ENCODE measurements at places on chromosomes 6 and 20. TPM values are rescaled to one million over a fixed set of nuclear protein-coding genes. Genes with fewer than 3 reads are reported as not detected.

SRC gene
- 5.4 TPM for total RNA-seq

RAMACL gene
- 0.52 TPM for total RNA-seq

MAP7 gene
- 1.3 TPM for total RNA-seq

TPBG gene
- total RNA-seq: 0.14 TPM

ZSCAN9 gene
- 2.6 TPM for total RNA-seq

MYLK4 gene
- total RNA-seq: not detected

ARMC12 gene
- total RNA-seq: 1.2 TPM

HLA-DPB1 gene
- 39.0 TPM for total RNA-seq

DNA sequence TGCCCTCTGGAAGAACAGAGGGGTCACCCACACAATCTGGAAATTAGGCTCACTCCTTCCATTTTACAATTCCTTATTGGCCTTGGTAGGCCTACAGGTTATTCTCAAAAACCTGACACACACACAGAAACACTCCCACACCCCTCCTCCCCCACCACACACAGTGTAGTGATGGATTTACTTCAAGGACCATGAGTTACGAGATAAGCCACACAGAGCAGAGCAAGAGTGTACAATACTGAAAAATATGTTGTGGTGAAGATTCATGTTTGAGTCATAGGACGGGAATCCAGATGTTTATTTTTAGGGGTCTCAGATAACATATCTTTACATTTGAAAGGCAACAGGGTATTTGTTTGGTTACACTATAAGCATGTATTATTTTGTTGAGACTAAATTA is 291.9 kb downstream of the PLCB1 start:
- DNase-seq: no peak

DNA sequence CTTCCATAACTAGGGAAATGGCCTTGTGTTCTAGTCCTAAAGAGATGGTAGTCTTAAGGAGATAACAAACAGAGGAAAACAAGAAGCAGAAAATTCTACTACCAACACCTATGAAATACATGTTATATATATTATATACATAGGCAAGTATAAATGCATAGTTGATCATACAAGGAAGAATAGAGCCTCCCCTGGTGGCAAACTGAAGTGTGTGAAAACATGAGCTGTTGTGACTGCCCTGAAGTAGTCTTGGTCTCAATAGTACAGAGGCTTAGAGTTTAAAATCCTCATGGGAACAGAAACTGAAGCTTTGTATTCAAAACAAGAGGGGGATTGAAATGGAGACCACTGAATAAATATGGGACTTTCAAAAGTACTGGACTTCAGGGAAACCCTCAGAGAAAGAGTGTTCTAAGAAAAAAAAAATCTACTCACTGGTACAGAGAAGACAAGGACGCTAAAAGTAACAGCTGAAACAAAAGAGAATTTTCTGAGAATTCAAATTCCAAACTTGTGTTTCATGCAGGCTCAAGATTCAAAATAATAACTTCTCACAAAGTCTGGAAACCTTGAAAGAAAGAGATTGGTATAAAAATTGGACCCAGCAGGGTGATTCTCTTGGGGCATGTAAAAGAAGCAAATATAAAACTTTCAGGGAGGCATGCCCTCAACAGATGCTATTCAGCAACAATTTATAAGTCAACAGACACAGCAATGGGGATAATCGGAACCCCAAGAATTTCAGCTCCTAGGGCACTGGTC is 59.7 kb upstream of the SAMD3 start:
- DNase-seq: no peak

DNA sequence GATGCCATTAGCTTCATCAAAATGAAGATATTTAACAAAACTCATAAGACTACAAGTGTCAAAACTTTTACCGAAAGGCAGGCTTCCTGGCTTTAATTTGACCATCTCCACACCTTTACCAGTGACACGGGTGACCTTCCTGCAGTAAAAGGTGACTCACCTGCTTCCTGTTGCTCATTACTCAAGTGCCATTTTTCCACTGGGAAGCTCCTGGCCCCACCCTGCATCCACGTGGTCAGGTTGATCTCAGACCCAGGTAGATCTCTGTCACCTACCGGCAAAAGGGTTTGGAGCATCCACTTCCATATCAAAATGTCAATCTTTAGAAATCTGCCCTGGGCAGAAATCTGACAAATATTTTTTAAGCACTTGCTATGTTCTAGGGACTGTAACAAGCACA is 31.9 kb upstream of the CDH4 start:
- no peak for DNase-seq

- DNase-seq: no peak
Observed at GRCh38 chr6:5215159-5215558, 45.6 kb downstream of the LYRM4 start.

GRCh38 chr6:128415387-128415786 is 105.0 kb downstream of the PTPRK start:
- DNase-seq: no peak

DNA sequence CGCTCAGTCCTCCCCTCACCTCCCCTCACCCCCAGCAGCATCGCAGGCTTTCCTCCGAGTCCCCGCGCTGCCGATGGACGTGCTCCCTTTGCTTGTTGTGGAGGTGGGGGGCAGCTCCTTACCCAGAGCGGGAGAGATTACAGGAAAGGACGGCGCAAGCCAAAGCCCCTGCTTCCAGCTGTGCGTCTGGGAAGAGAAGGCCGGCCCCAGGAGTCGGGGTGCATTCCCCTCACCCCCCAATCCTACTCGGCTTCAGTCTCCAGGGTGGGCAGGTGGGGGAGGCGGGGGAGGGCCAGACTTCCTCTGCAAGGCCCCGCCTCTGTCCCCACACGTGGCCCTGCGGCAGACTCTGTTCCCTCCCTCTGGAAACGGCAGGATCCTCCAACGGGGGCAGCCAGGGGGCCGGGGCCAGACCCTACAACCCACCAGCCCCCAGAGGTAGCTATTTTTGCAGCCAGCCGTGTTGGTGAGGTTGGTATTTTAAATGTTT is 43.6 kb downstream of the NTSR1 start:
- no peak for DNase-seq

DNA sequence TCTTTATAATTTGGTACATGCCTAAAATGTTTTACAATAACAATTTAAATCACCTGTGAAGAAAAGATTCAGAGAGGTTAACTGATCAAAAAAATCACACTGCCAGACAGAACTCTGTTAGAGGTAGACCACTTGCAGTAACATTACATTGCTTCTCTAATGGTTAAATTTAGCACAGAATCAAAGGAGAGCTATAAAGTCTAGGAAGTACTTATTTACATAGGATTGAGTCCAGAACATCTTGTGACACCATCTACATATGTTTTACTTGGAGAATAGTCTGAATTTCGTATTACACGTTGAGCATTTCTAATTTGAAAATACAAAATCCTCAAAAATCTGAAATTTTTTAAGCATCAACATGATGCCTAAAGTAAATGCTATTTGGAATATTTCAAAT is 17.2 kb upstream of the TBC1D20 start:
- DNase-seq: no peak

Data from activated naive CD4-positive, alpha-beta T cell treated with anti-CD3 and anti-CD28 coated beads, Interleukin-2, amount 50 U/mL, for 72 hours (primary cell).